Foreskin keratinocyte (primary cell): ENCODE measurements at places on chromosomes 5 and 9. TPM values are rescaled to one million over a fixed set of nuclear protein-coding genes. Genes with fewer than 3 reads are reported as not detected.

BTNL3 gene
- total RNA-seq = not detected in 2 replicates

ACOT12 gene
- total RNA-seq = not detected in 2 replicates

IFNB1 gene
- not detected in 2 replicates for total RNA-seq

ADAMTS13 gene
- 0.28 and 0.65 TPM in 2 replicates for total RNA-seq

VCAN gene
- total RNA-seq = 2.6 and 5.8 TPM in 2 replicates

STING1 gene
- total RNA-seq = 27.2 and 27.4 TPM in 2 replicates

ARL14EPL gene
- not detected in 2 replicates for total RNA-seq

PCDHGB3 gene
- total RNA-seq = 0.07 TPM in 1 of 2 replicates, not detected in the other

GARIN3 gene
- total RNA-seq = not detected in 2 replicates

IFNE gene
- total RNA-seq = 1.4 and 1.9 TPM in 2 replicates

TMC1 gene
- not detected in 2 replicates for total RNA-seq

PCDHGC5 gene
- 0.42 and 1.5 TPM in 2 replicates for total RNA-seq

CBY3 gene
- total RNA-seq = not detected in 2 replicates

CHMP5 gene
- total RNA-seq = 86.7 and 94.8 TPM in 2 replicates

NME5 gene
- 0.39 TPM in 1 of 2 replicates, not detected in the other for total RNA-seq

NTRK2 gene
- under 0.01 TPM in 2 replicates for total RNA-seq

SH3RF2 gene
- 37.1 and 40.7 TPM in 2 replicates for total RNA-seq

AK8 gene
- total RNA-seq = 0.14 TPM in 2 replicates

WASHC1 gene
- total RNA-seq = 8.9 and 10.0 TPM in 2 replicates

OR1J2 gene
- not detected in 2 replicates for total RNA-seq

SLC9A3 gene
- 0.65 and 0.85 TPM in 2 replicates for total RNA-seq

CMYA5 gene
- total RNA-seq = 0.11 and 0.20 TPM in 2 replicates

SAXO1 gene
- not detected in 2 replicates for total RNA-seq

CDKN2AIPNL gene
- 28.4 and 37.8 TPM in 2 replicates for total RNA-seq

CSF2 gene
- total RNA-seq = 7.9 and 25.2 TPM in 2 replicates

SPTLC1 gene
- total RNA-seq = 76.0 and 82.5 TPM in 2 replicates

EEIG1 gene
- 4.1 and 6.1 TPM in 2 replicates for total RNA-seq

PPWD1 gene
- 27.7 and 30.1 TPM in 2 replicates for total RNA-seq

GABRA1 gene
- not detected in 2 replicates for total RNA-seq

PDE8B gene
- total RNA-seq = not detected in 2 replicates

SHOC1 gene
- total RNA-seq = 0.03 and 0.04 TPM in 2 replicates

NMUR2 gene
- total RNA-seq = not detected in 2 replicates

RNF208 gene
- total RNA-seq = 0.18 and 0.41 TPM in 2 replicates

SMIM33 gene
- total RNA-seq = not detected in 2 replicates

PCDHA11 gene
- total RNA-seq = 0.35 TPM in 1 of 2 replicates, not detected in the other

FGD3 gene
- total RNA-seq = 0.11 and 0.20 TPM in 2 replicates

NR3C1 gene
- total RNA-seq = 44.7 and 46.4 TPM in 2 replicates

ST6GALNAC4 gene
- total RNA-seq = 16.6 and 18.5 TPM in 2 replicates

CARTPT gene
- total RNA-seq = not detected in 2 replicates

CXCL14 gene
- total RNA-seq = 0.42 and 0.44 TPM in 2 replicates

PHPT1 gene
- 109 and 158 TPM in 2 replicates for total RNA-seq

DNAH5 gene
- 0.71 and 1.1 TPM in 2 replicates for total RNA-seq

SURF6 gene
- total RNA-seq = 19.3 and 21.5 TPM in 2 replicates

OR1L8 gene
- not detected in 2 replicates for total RNA-seq

CTXN3 gene
- not detected in 2 replicates for total RNA-seq

CYLC2 gene
- not detected in 2 replicates for total RNA-seq

EQTN gene
- 0.27 TPM in 1 of 2 replicates, not detected in the other for total RNA-seq

AGXT2 gene
- total RNA-seq = not detected in 2 replicates

OBP2B gene
- not detected in 2 replicates for total RNA-seq

MAN1B1 gene
- total RNA-seq = 41.1 and 49.1 TPM in 2 replicates
